ENCODE measurements at places on chromosomes 5 and 9.
A peak's percentile ranks its signal among the peaks of the same experiment; 100 is the strongest.

DNA sequence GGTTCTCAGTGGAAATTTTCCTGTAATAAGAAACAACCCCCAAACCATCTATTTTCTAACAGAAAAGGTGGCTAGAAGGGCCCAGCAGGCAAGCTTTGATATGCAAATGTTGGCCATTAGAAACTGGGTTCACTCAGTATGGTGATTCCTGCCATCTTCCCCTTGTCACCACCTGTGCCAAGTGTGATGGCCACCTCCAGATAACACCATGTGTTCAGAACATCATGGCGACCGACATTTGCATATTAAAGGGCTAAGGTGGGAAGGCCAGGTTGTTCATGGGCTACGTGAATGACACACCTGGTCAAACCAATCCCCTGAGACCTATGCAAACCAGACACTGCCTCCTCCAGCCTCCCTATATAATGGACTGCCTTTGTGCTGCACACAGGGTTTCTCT lies 20.4 kb downstream of the FOXE1 start:
- no peak for DNase-seq

GRCh38 chr5:64165160-64165499 lies 513 bp upstream of the RNF180 start:
- no peak for DNase-seq

- no peak for DNase-seq
These were observed 10.5 kb downstream of the LIX1 start for GRCh38 chr5:97131921-97132320.

DNA sequence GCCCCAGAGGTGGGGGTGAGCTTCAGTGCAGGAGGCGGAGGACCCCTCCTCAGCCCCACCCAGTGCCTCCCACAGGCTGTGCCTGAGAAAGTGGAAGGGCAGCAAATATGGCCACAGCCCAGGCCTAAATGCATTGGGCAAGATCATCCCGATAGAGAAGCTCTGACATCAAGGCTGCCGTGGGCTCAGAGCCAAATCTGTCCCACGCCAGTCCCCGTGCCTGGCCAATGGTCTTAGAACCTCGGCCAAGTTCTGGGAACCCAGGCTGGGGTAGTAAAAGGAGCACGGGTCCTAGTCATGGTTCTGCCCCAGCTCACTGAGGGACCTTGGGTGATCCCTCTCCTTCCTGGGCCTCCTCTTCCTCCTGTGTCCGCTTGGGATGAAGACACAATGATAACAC lies 27.7 kb upstream of the TNIP1 start:
- DNase-seq = no peak

DNA sequence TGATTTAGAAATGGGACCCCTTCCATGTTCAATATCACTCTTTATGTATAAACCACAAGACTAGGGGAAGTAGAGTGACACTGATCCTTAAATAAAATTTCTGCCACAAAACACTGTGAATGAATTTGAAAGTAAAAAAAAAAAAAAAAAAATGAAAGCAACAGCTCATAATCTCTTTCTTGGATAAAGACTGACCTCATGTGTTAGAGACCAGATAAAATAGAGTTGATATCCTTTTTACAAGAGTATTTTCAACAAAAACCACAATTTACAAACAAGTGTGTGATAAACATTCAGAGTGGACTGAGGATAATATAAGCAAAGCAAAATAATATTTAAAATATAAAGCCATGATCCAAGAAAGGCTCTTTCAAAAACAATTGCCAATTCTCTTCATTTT lies 180.2 kb downstream of the FBXL17 start:
- no peak for DNase-seq

DNA sequence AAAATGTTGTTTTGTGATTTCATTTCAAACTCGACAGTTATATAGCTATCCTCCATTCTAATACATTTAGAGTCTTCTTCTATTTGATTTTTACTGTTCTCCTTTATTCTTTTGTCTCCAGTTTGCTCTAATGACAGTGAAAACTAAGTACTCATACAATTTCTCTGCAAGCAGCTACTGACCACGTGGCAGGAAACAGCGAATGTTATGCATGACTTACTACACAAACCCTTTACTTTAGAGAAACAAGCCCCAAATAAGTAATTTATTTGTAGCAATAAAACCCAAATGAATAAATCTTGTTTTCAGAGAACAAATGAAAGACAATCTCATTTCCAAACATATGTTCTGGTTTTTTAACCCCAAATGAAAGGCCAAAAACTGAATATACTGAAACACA lies 41.9 kb downstream of the CDH6 start:
- DNase-seq = no peak

DNA sequence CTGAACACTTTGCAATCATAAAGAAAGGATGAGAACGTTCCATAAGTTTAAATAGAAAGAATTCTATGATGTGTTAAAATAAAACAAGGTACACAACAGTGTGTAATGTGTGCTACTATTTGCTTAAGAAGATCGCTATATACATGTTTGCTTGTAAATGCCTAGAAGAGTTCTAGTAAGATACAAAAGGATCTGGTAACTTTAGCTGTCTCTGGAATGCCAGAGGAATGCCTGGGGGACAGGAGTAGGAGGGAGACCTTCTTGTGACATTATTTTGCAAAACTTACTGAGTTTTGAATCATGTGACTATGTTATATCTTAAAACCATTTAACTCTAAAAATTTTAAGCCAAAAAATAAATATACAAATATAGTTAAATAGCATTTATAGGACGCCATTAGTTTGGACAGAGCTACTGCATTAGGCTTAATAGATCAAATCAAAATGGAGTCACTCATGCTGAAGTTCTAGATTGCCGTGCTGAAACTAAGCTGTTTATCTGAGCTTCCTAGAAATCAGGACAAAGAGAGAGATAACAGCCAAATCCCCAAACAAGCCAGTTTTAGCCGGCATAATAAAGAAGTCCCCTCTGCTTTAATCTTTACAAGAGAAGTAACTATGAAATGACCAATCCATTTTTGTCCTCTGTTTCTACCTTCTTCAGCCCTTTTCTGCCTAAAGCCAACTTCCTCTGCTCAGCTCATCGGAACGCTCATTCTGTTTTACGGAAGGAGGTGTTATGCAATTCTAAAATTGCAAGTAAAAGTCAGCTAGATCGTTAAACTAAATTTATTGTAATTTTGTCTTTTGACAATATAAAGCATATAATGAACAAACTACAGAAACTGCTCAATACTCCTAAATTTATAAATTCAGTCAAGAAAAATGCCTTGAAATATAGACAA lies 44.8 kb downstream of the LIX1 start:
- DNase-seq = no peak

- DNase-seq = no peak
These were observed 227.3 kb downstream of the DCP2 start for GRCh38 chr5:113203916-113204315.

- no peak for DNase-seq
These were observed 86.9 kb downstream of the NUDT12 start for GRCh38 chr5:103475629-103476240.

- no peak for DNase-seq
These were observed 619.9 kb downstream of the PTPRD start for GRCh38 chr9:9992936-9993335.

DNA sequence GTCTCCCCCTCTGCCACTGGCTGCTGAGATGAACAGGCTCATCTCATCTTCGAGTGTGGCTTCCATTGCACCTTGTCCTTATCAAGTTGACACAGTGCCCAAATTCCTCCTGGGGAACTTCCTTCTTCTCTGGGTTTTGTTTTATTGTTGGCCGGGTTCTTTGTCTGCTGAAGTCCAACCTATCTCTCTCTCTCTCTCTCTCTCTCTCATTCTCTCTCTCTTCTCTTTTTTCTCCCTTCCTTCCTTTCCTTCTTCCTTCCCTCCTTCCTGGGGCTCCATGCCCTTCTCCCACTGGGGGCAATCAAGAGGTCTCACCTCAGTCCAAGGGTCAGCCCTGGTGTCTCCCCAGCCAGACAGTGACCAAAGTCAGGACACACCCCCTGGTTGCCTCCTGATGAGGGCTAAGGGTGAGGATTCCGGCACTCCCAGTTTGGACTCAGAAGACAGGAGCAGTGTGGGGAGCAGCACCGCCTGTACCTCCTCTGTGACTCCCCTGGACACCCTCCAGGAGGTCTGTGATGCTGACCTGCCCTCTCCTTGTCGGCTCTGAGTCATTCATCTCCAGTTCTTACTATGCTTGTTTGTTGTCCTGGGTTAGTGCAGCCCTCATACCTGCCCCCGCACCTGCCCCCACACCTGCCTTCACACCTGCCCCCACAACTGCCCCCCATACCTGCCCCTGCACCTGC lies 30.7 kb downstream of the KCNT1 start:
- no peak for DNase-seq

- no peak for DNase-seq
These were observed 657.9 kb downstream of the TLR4 start for GRCh38 chr9:118362123-118362522.

DNA sequence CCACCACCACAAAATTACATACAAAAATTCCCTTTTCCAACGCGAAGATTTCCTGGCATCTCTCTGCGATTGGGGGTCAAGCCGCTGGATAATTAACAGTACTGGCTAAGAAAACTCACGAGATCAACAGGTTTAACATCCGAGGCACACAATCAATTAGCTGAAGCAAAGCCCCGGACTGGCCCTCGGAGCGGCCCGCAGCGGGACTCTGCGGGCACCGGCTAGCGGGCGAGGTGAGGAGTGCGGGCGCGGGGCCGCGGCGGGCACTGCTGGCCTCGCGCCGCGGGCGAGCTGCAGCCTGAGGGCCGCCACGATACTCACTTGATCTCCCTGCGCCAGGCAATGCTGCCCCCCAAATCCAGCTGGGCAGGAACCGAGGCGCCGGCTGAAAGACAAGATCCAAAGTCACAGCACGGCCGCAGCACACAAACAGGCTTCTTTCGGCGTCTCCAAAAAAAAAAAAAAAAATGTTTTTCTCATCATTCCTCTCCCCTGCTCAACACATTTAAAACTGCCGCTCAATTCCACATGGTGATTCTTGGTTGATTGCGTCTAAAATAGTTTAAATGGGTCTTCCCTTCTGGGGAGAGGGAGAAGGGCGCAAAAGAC lies 210.2 kb downstream of the MEF2C start:
- no peak for DNase-seq

- DNase-seq = no peak
These were observed 316.3 kb downstream of the GABRB2 start for GRCh38 chr5:161230221-161230620.

DNA sequence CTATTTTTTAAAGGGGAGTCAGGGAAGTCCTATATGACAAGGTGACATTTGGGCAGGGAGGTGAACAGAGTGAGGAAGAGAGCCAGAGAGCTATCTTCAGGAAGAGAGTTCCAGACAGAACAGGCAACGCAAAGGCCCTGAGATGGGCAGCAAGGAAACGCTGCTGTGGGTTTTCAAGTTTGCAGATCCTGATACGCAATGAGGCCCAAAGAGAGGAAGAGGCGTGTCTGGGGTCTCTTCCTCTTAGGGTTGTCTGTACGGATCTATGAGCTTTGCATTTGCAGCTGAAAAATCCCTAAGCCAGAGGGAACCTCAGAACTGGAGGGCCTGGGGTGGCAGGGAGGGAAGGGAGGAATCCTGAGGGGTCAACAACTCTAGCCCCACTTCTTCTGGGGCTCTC lies 13.6 kb downstream of the FAT2 start:
- no peak for DNase-seq

DNA sequence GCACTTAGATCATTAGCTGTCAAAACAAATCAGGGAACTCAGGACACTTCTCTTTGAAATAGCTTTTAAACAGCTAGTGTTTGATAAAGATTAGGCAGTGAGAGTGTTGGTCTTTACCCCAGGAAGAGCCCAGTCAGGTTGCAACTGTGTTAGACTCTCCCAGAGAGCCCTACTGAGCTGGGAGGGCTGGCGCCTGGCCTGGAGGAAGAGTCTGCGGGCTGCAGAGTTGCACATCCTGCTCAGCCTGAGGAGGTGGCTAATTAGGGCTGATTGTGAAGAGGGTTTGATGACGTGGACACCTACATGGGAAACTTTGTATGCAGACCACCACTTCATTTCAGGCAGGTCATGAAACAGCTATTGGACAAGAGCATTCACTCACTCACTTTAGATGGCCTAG lies 112.0 kb downstream of the TMEM174 start:
- no peak for DNase-seq

DNA sequence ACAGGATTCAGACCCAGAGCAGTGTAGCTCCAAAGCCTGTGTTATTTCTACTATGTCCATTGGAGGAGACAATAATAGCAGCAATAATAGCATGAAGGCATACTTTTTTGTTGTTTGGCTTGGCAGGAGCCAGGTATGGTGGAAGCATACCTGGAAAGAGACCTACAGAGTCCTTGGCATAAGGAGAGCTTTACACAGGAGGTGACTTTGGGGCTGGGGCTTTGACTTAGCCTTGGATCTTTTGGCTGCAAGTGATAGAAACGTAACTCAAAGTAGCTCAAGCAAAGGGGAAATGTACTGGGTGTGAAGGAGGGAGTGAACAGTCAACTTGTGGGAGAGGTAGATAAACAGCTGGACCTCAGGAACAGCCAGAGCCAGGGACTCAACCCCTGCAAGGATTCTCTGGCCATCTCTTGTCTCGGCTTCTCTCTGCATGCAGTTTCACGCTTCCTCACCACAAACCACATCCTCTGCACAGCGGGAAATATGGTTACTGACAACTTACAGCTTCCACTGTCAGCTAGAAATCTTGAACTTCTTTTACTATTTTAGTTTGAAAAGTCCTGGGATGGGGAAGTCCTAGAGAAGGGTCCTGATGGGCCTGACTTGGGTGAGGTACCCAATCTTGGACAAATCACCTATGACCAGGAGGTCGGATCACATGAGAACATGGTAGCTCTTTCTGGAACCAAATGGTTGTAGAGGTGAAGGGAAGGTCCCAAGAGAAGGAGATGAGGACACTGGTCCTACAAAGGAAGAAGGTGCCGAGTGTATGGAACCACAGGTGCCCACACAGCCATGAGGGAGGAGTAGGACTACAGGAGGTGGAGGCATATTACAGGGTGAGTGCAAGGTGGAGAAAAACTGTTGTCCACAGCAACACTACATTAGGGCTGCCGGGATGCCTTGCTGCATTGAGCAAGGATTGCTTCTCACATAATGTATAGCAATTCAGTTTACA lies 47.0 kb upstream of the TGFBR1 start:
- peak; percentile 59 for DNase-seq

- DNase-seq = no peak
These were observed 112.2 kb downstream of the MAST4 start for GRCh38 chr5:66708368-66708767.

GRCh38 chr9:5799314-5799713 lies 33.6 kb downstream of the ERMP1 start:
- DNase-seq = no peak

DNA sequence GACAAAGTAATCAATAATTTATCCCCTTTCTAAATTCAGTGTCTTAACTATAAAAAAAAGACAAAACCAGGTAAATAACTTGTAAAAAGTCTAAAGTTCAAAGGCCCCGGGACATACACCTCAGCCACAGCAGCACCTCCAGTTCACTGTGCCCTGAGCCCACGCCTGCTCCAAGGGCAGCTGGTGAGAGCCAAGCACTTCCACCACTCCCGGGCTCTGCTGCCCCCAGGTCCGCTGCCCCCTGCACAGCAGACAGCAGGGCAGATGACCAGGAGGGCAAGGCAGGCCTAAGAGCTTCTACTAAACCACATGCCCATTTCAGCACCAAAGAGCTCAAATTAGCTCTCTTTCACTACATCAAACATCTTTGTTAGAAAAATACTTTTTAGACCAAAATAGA lies 91.9 kb downstream of the CAMSAP1 start:
- DNase-seq = no peak

All from stimulated activated CD8-positive, alpha-beta memory T cell treated with anti-CD3 and anti-CD28 coated beads, Interleukin-15, amount 100 ng/mL, for 4 hours (primary cell).